ENCODE measurements at places on chromosomes 1 and 21.

DNA sequence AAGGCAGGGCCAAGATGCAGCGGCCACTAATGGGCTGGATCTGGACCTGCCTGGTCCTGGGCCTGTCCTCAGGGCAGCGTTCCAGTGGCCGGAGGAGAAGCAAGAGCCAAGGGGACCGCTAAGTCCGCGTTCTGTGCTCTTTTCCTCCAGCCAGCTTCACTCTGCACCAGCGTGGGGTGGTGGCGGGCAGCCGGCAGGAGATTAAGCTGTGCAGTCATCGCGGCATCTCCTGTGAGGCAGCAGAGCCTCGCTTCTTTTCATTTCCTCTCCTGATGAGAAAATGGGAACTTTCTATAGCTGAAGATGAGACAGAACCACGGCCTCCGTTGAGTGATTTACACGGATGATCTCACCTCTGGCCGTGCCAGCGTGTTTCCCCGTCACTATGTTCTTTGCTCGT lies 43.4 kb downstream of the AJAP1 start:
- DNase-seq: no peak

GRCh38 chr1:24973315-24973714 lies 43.2 kb upstream of the RUNX3 start:
- DNase-seq: no peak

GRCh38 chr1:67705735-67706453 lies 20.9 kb downstream of the GADD45A start:
- DNase-seq: no peak

- peak; percentile 84 for DNase-seq
Measured at GRCh38 chr1:206579747-206580437, 32.4 kb downstream of the EIF2D start.

- peak; percentile 30 for DNase-seq
Measured at GRCh38 chr1:238487931-238488330, 597.2 kb upstream of the ZP4 start.

- no peak for DNase-seq
Measured at GRCh38 chr1:51313268-51313852, 17.0 kb downstream of the TTC39A start.

- no peak for DNase-seq
Measured at GRCh38 chr1:229191066-229191674, 79.7 kb upstream of the RAB4A start.

GRCh38 chr1:43783096-43783670 lies 75.8 kb downstream of the ST3GAL3 start:
- DNase-seq: no peak

DNA sequence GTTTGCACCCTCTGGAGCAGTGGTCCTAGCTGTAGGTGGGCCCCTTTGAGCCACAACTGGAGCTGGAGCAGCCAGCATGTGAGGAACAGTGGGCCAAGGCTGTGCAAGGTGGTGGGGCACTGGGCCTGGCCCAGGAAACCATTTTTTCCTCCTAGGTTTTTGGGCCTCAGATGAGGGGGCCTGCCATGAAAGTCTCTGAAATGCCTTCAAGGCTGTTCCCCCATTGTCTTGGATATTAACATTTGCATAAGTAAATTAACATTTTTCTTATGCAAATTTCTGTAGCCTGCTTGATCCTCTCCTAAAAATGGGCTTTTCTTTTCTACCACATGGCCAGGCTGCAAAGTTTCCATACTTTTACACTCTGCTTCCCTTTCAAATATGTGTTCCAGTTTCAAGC lies 212.0 kb downstream of the NTNG1 start:
- no peak for DNase-seq
